Stimulated activated CD8-positive, alpha-beta memory T cell treated with anti-CD3 and anti-CD28 coated beads, Interleukin-4, amount 100 ng/mL, for 1 hour (primary cell): ENCODE measurements at places on chromosomes 5 and 9.

DNA sequence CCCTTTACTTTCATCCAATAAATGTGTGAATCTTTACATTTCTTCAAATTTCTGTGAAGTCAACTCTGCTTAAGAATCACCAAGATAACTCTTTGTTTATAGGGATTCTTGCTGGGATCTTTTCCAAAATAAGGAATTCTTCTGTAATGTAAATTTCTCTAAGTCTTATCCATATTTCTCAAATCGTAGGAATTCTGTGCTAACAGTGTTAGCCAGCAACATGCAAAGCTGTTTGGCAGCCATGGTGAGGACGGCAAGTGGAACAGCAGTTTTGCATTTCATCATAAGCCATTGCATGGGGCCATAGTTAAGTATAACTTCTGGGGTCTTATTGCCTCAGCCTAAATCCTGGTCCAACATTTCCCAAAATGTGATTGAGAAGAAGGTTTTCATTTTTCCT, 310.5 kb upstream of the PRR16 start:
- DNase-seq: no peak

DNA sequence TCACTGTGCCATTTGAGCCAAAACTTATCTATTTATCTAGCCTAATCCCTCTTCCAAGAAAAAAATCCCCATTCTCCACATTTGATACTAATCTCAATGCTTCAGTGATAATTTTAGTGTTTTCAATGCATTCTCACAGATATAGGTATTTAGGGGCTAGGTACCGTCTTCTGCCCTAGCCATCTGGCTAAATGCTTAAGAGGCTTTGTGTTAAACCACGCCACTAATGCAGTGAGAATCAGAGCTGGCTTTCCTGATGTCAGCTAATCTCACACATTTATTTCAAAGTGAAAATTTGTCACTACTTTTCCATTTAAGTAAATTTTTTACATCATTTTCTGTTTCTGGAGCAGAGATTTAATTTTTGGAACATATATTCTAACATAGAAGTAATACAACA, 479.7 kb downstream of the MAN2A1 start:
- DNase-seq: no peak

DNA sequence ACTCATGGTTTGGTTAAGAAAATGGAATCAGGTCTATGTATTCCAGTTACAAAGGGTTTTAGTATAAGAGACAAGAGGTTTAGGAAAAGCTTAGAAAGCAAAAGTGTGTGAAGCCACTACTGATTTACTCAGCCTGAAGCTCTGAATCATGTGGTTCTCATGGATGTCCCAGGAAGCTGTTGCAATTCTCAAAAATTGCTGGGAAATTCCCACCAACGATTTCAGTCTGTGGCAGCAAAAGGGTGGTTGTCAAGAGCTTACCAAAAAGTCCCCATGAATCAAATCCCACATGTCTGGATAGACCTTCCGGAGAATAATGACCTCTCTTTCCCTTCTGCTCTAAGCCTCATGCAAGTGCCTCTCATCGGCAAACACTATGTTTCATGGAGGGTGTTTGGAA, 929.9 kb downstream of the TLE4 start:
- DNase-seq: no peak

DNA sequence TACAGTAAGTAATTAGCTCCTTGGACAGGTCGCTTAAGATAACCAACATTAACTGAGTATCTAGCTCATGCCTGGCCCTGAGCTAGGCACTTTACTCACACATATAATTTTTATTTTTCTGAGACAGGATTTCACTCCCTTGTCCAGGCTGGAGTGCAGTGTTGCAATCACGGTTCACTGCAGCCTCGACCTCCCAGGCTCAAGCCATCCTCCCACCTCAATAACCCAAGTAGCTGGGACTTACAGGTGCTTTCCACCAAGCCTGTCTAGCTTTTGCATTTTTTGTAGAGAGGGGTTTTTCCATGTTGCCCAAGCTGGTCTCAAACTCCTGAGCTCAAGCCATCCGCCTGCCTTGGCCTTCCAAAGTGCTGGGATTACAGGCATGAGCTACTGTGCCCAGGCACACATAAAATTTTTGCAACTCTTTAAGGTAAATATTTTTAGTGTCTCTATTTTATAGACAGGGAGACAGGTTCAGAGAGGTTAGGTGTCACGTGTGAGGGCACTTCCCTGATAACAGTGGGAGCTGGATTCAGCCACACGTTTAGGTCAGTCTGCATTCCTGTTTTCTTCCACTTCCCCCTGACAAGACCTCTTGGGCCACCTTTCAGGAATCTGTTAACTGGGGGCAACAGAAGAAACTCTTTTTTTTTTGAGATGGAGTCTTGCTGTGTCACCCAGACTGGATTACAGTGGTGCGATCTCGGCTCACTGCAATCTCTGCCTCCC, 18.2 kb downstream of the HBEGF start:
- no peak for DNase-seq

DNA sequence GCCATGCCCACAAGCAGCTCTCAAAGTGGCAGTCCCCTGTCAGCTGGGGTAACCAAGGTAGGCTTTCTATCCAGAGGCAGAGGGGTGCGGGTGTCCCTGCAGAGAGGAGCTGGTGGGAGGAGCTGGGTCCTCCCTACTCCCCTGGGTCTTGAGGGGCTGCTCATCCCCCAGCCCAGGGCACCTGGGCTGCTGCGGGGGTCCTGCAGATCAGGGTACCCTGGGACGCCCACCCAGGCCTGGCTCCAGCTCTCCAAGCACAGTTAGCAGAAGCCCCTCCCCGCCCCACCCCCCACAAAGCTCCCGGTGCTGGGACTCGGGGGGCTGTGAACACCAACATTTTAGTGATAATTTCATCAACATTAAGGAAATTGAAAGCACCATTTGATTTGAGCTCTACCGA, 29.8 kb downstream of the VAV2 start:
- DNase-seq: no peak

- no peak for DNase-seq
Measured at GRCh38 chr5:142888469-142889085, 118.4 kb downstream of the ARHGAP26 start.

- no peak for DNase-seq
Measured at GRCh38 chr5:24472518-24472917, 172.3 kb downstream of the CDH10 start.

- no peak for DNase-seq
Measured at GRCh38 chr9:38347271-38347671, 45.2 kb upstream of the ALDH1B1 start.

DNA sequence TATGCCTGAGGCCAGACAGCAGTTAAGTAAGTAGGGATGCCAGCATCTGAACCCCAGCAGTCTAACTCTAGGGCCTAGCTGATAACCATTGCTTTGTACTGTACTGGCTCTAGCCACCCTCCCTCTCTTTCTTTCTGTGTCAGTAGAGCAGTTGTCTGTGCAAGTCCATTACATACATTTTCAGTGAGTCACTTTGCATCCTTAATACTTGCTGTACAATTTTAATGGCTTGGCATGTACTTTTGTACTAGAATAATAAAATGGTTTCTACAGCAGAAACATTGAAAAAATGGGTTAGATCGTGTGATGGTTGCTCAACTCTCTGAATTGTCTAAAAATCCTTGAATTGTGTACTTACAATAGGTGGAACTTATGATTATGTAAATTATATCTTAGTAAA, 1.5 kb upstream of the TTC39B start:
- no peak for DNase-seq

DNA sequence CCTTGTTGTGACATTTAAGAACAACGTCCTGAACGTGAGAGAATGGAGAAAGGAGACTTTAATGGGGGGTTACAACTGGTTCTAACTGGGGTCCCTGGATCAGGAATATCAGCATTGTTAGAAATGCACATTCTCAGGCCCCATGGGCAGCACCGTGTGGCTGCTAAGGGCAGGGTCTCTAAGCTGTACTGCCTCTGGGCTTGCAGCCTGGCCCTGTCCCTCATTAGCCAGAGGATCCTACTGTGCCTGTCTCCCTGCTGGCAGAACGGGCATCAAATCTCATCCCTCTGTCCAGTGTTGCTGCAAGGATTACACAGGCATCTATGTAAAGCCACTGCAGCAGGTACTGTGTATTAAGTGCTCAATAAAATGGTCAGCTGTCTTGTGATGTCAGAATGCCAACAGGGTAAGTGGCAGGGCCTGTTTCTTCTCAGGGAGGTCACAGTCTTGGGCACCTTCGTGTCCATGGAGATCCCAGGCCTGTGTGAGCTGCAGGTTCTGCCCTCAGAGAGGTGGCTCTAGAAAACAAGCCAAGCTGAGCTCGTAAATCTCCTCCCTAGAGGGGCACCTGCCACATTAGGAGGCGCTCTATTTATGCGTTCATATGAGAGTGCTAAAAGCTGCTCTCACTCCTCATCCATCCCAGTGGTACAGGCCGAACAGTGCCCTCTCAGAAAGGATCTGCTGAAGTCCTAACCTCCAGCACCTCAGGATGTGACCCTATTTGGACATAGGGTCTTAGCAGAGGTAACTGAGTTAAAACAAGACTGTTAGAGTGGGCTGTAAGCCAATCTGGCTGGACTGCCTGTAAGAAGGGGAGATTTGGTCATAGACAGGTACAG, 210.5 kb downstream of the GADD45G start:
- no peak for DNase-seq

DNA sequence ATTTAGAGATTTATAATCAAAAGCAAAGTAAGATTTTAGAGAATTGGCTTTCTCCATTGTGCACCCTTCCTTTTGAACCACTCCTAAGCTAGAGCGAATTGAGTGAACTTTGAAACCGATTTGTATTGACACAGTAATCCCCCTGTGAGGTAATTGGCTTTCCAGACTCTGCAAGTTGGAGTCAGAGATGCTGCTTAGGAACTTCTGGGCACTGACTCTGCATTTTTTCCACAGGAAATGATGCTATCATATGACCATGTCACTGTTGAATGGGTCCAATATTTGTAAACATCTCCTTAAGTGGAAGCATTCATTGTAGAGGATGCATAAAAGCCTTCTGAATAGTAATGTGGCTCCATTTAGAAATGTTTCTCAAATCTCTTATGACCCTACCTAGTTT, 394.4 kb upstream of the ZNF608 start:
- no peak for DNase-seq

DNA sequence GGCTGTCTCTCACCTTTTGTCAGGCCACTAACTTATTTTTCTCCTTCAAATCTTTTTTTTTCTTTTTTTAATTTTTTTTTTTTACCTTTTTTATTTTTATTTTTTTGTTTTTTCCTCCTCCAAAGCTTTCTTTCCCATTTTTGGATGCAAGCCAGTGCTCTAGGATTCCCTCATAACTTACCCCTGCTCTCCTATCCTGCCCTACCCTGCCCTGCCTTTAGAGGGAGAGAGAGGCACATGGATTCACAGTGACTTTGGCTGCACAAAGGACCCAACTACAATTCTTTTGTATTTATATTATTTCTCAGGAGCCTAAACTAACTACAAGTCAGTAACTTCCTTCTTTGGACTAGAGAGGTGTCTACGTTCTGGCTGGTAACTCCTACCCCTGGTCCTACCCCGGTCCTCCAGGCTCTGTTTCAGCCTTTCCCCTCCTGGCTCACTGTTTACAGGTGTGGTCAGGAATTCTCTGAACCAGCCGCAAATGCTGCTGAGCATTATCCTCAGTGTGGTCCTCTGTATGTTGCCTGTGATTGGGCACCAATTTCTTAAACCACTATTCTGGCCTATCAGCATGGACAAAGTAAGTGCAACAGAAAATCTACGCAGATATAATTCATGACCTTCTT, 8.4 kb upstream of the RUSC2 start:
- DNase-seq: no peak
